ENCODE measurements at places on chromosomes 2 and 18.
A peak's percentile ranks its signal among the peaks of the same experiment; 100 is the strongest.

GRCh38 chr18:79949697-79950487 is 1.6 kb downstream of the SLC66A2 start:
- peak; percentile 17 for DNase-seq

GRCh38 chr2:64267699-64268098 is 123.5 kb upstream of the PELI1 start:
- DNase-seq: no peak

DNA sequence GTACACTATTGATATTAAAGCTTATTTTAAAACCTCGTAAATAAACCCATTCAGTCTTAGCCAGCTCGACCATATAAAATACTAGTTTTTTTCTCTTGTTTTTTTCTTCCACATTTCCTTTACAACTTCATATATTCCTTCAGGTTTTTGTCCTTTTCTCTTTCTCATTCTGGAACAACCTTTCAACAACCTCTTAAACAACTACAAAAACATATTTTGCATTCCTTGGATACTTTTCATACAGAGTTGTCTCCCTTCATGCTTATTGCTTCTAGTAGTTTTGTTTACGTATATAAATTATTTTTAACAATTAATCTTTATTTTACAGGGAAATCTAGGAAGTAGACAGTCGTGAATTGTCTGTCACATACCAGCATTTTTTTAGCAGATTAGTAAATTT is 41.2 kb downstream of the COMMD1 start:
- DNase-seq: no peak

DNA sequence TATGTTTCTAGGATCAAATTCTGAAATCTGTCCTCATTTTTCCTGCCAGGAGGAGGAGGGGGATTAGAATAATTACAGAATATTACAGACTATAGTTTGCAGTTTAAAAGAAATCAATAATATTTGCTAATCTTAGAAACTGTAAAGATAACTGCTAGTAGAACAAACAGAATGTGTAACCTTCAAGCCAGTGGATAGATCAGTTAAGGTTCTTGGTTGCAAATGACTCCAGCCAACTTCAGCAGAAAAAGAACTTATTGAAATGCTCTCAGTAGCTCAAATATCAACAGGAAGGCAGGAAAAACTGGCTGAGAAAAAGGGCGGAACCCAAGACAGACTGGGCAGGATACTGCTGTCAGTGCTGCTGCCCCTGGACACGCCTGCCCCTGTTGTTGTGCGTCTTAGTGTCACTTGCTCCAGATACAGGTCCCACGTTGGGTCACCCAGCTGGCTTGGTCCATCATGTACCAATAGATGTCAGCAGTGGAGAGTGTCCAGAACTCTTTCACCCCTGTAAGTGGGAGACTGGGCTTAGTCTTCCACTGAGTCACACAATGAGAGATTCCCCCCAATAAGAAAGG is 10.2 kb downstream of the NMUR1 start:
- DNase-seq: no peak

DNA sequence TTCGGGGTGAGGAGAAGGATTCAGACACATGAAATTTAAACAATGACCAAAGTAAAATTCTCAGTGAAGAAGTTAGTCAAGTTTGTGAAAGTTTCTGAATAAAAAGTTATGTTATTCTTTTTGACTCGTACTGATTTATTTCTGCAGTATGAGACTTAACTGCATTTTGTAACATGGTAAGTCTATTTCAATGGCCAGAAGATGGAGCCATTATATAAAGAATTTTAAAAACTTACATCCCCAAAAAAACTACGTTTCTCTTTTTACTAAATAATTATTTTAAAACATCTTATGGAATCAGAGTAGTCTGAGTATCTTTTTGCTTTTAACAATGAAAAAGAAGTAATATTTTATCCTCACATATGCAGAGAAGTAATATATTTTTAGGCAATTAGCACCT is 51.4 kb upstream of the SCN1A start:
- DNase-seq: no peak

GRCh38 chr2:45860136-45861121 is 209.0 kb downstream of the PRKCE start:
- DNase-seq: peak; percentile 12

DNA sequence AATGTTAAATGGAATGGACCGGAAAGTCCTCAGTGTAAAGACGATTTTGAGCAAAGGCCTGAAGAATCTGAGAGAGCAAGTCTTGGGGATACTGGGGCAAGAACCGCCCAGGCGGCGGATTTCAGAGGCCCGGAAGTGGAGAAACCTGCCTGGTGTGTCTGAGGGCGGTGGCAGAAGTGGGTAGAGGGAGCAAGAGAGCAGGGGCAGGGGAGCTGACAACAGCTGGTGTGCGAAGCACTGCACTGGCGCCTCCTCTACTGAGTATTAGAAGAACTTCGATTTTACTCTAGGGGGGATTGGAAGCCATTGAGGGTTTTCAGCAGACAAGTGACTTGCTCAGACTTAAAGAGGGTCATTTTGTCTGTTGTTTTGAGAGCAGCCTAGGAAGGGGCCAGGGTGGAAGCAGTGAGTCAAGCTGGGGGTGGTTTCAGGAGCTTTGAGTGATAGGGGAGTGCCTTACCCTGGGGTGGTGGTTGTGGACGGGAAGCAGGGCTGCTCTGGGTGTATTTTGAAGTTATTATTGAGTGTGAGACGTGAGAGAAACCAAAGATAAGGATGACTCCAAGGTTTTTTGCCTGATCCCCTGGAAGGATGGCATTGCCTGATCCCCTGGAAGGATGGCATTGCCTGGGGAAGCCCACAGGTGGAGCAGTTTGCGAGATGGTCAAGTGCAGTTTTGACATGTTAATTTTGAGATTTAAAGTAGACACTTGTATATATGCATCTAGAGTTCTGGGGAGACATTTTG is 52.5 kb downstream of the ZNF236 start:
- DNase-seq: peak; percentile 13

GRCh38 chr2:214482728-214483127 is 71.9 kb downstream of the VWC2L start:
- no peak for DNase-seq

DNA sequence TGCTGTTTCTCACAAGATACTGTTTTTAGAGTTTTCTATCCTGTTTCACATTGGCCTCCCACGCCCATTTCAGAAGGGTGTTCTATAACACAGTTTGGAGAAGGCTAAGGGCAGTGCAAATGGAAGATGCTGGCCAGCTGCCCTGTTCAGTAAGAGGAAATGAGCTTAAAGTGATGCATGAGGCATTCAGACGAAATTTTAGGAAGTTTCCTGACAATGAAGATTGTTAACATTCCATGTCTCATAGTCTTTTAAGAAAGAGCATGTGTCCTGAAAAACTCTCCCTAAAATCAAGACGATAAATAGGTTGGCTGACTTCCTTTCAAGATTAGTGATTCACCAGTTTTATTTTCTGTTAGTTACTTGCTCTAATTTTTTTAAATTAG is 484.2 kb upstream of the NRP2 start:
- no peak for DNase-seq

GRCh38 chr2:73111073-73112025 is 1.4 kb downstream of the RAB11FIP5 start:
- DNase-seq: no peak

Data from CD4-positive, alpha-beta T cell treated with Interleukin-12 subunit alpha and Interleukin-12 subunit beta, for 1 hour (primary cell).